Stimulated activated CD8-positive, alpha-beta memory T cell treated with anti-CD3 and anti-CD28 coated beads, Interleukin-12 subunit alpha, Interleukin-12 subunit beta, amount 100 ng/mL, for 4 hours (primary cell): ENCODE measurements at places on chromosomes 6 and 20.

GRCh38 chr20:11966186-11966585, 48.5 kb downstream of the BTBD3 start:
- no peak for DNase-seq

DNA sequence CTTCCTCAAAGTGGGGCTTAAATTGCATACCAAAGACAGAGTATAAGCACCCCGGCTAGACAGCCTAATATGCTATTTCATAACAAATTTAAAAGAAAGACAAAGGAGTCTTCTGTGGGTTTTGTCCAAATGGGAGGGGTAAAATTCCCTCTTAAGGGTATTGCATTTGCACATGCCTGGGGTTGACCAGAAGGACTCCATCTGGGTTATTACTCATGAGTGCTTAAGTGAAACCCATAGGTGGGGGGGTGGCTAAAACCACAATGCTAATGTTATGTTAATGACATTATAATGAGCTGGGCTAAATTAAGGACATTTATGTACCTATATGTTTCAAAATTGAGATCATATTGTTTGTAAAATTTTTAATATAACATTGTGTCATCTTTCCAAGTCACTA, 15.0 kb downstream of the IMPG1 start:
- DNase-seq: no peak

DNA sequence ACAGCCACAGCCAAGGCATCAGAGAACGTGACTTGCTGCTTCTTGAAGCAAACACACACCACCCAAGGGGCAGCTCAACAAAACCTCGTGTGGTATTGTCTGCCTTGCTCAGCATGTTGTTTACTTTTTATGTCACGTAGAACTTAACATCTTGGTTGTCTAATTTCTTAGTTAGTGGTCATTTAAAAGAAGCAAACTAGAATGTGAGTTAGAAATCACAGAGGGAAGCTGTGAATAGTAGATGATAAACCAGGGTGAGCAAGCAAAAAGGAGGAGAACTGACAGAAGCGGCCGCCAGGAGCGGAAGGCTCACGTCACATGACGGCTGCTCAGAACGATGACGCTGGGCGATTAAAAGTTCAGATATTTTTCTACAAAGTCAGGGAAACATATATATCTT, 51.5 kb upstream of the KIF25 start:
- DNase-seq: no peak

- DNase-seq: no peak
Observed at GRCh38 chr20:13054011-13054410, 45.2 kb downstream of the SPTLC3 start.

DNA sequence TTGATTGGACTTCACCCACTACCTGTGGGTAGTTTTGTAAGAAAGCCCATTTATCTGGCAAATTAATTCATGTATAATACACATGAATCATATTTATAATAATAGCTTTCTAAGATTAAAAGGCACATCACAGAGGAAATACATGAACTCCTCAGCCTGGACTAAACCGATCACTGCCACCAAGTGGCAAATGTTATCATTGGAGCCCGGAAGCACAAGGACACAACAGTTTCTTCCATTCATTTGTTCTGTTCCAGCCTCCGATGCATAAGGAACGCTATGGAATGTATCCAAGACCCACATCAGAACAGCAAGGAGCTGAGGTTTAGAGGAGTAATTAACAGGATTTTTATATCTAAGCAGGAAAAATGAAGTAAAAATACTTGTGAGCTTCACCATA, 13.9 kb upstream of the IPCEF1 start:
- DNase-seq: no peak
